Gastroesophageal sphincter (tissue), 4 donors: ENCODE measurements at places on chromosomes 11 and 22.

DNA sequence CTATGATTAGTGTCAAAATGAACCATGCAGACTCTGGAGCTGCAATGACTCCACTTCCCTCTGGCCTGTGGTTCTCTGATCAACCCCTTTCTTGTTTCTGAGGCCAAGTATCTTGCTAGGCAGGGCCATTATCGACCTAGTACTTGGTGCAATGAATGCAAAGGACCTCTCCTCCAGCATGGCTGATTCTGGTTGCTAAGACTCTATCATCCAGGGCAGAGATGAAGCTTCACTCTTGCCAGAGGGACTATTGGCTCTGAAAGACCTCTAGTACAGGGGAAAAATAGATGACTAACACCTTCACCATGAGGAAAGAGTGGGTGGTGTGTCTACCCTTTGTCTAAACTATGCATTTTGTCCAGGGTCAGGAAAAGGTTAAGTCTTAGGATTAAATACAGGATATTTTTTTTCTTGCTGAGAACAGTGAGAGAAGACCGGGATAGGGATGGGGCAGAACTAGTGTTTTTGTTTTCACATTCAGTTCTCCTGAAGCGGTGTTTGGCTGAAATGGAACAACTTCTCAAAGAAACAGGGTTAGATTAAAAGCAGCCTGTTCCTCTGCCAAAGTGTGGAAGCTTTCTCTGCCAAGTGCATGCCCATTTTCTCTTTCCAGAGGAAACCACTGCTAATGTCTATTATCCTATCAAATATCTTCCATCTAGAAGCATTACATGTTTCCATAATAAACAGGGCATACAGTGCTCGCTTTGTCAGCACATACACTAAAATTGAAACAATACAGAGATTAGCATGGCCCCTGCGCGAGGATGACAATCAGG, 5.0 kb upstream of the MTFP1 start:
- no peak for ATAC-seq

- no peak for ATAC-seq
Observed at GRCh38 chr11:69828971-69829344, 9.7 kb upstream of the FGF3 start.

DNA sequence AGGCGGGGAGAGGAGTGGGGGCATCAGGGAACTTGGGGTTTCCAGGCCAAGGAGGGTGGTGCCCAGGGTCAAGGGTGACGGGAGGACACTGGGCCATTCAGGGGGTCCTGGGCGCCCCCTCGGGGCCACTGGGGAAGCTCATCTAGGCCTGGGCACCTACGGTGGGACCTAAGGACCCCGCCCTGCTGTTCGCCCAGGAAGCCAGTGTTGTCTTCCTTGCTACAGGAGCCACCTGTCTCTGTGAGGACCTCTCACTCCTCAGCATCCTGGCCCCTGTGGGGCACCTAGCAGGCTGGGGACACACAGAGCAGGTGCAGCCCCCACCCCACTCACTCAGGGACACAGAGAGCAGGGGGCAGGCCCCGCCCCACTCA, 191.6 kb downstream of the IGLL1 start:
- ATAC-seq, result no peak

DNA sequence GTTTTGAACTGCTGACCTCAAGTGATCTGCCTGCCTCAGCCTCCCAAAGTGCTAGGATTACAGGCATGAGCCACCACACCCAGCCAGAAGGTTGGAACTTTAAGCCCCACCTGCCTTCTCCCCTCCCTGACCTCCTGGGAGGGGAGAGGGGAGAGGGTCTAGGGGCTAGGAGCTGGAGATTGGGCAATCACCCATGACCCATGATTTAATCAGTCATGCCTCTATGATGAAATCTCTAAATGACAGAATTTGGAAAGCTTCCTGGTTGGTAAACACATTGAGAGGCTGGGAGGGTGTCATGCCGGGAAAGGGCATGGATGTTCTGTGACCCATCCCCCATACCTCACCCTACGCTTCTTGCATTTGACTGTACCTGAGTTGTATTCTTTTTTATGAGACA, 17.1 kb upstream of the TFIP11 start:
- ATAC-seq, result peak; percentile 36

- ATAC-seq, result no peak
Observed at GRCh38 chr11:43360361-43361032, 1.8 kb downstream of the TTC17 start.

DNA sequence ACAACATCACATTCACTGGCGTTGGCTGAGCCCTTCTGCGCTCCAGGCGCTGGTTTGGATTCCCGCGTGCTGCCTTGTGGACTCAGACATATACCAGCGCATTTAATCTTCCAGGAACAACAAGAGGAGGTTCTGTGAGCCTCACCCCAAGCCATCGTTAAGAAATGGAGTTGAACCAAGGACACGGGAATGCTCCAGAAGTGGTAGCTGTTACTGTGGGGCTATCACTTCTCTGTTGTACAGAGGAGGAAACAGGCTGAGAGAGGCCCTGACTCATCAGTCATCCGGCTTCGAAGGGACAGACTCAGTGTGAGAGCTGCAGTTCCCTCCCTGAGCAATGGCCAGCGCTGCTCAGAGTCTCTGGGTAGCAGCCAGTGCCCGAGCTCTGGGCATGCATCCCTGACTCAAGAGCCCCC, 291.3 kb downstream of the TBC1D22A start:
- ATAC-seq, result no peak

- no peak for ATAC-seq
Observed at GRCh38 chr11:1656061-1656441, 26.5 kb downstream of the KRTAP5-5 start.

- ATAC-seq, result no peak
Observed at GRCh38 chr22:35549328-35549727, 8.7 kb downstream of the RASD2 start.

DNA sequence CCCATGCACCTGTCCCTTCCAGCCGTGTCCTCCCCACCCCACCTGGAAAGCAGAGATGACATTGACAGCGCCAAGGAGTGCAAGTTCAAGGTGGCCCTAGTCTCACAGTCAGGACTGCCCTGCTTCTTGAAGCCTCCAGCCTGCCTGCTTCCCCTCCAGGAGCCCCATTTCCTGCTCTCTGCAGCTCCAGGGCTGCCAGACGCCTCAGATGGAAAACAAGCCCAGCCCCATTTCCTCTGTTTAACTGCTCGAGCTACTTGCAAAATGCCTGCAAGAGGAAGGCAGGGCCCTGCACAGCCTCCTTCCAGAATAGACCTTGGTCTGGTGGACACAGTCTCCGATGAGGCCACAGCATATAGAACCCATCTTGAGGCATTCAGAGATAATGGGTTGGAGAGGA, 5.0 kb upstream of the DGKZ start:
- ATAC-seq, result no peak

- no peak for ATAC-seq
Observed at GRCh38 chr11:112523951-112524350, 263.3 kb upstream of the PLET1 start.
